ENCODE measurements at places on chromosomes 1 and 21.

DNA sequence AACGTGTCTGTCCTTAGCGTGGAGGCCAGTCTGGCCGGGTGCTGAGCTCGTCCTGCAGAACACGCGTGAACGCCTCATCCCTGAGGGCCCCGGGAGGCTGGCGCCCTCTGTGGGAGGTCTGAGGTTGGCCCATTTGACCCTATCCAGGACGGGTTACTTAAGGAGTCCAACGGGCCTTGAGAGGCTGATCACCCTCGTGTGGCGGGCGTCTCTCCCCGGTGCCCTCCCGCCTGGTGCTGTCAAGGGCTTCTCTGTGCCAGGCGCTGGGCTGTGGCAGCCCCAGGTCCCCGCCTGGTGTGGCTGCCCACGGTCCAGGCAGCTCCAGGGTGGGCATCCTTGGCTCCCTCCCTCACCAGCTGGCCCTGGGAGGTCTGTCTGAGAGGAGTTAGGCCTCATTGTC, 9.7 kb downstream of the SKI start:
- no peak for DNase-seq

- no peak for DNase-seq
These were observed 68.1 kb downstream of the SPAG17 start for GRCh38 chr1:118116909-118117308.

- DNase-seq, result no peak
These were observed 100.3 kb downstream of the GRIK3 start for GRCh38 chr1:36934061-36934460.

GRCh38 chr21:17796037-17796403, 23.1 kb downstream of the C21orf91 start:
- DNase-seq, result no peak

DNA sequence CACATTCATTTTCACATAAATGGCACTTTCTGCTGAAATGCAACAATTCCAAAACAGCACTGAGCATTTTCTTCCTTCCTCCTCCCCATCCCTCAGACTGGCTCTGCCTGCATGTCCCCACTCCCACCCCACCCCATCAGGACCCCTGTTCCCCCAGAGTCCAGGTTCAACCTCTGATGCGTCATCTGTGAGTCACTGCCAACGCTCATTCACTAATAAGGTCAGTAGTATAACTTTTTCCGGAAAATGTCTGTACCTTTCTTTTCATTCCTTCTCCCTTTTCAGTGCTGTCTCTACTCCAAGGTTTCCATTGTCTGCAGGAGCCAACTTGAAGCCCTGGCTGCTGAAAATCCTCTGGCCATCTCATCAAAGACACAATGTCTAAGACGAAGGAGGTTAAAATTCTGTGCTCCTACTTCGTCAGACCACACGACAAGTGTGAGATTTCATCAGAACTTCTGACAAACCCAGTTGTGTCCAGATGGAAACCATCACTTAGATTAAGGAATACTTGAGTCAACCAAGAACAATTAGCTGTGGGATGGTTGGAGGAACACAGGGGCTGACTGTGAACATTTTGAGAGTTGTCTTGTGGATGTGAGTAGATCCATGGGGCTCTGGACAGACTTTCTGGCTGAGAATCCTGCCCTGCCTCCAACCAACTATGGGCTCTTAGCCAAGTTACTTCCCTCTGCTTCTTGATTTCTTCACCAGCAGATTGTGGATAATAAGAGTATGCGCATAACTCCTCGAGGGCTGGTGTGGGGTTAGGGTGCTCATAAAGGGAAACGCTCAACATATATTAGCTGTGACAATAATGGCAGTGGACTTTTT, 35.6 kb upstream of the UTS2 start:
- DNase-seq, result no peak

GRCh38 chr1:13733711-13734110, 33.7 kb downstream of the PRDM2 start:
- DNase-seq, result no peak

DNA sequence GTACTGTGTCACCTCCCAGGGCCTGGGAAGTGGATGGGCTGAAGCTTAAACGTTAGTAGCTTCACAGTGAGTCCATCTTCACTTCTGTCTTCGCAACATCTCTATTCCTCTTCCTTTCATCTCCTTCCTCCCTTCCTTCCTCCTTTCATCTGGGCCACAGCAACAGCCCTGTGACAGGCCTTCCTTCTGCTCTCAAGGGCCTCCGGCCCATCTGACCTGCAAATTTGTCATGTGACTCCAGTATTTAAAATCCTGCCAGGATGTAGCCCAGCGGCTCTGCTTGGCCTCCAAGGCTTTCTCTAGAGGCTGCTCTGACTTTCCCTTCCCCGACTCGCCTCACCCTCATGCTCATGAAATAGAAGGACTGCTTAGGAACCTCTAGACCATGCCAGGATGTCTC, 10.9 kb upstream of the BATF3 start:
- no peak for DNase-seq

- DNase-seq, result no peak
These were observed 610 bp downstream of the SCYL3 start for GRCh38 chr1:169892927-169893644.
